ENCODE measurements at places on chromosomes 2 and 18.

DNA sequence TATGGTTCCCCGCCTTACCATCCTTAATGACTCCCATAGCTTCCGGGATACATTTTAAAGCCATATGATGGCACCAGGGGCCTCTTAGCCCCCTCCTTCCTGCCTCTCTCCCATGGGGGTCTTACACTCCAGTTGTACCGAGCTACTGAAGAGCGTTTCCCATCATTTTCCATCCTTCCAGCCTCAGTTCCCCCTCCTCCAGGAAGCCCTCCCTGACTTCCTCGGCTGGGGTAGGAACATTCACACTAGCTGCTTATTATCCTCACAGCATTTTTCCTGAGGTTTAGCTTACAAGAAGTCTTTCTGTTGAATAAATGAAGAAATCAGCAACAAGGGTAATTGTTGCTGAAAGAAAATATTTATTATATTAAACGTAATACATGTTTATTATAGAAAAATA is 41.1 kb downstream of the LRRFIP1 start:
- DNase-seq = no peak

- DNase-seq = no peak
These were observed 22.7 kb downstream of the HNMT start for GRCh38 chr2:137987011-137987410.

DNA sequence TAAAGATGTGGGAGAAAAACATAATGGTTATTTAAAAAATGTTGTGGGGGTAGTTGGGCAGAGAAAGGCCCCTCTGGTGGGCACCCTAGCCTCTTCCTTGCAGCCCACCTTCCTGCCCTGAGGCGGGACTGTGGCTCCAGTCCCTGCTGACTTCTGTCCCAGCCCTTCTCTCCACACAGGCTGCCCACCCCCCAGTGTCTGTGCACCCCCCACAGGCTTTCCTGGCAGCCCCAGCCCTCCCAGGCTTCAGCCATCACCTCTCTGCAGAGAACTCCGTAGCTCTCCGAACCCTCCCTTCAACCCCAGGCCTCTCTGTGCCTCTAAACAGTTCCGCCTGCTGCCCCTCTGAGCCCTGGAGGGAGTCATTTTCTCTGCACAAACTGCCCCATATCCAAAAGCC is 75.4 kb downstream of the DYSF start:
- DNase-seq = no peak

- no peak for DNase-seq
These were observed 85.2 kb downstream of the NOL10 start for GRCh38 chr2:10604604-10605003.

DNA sequence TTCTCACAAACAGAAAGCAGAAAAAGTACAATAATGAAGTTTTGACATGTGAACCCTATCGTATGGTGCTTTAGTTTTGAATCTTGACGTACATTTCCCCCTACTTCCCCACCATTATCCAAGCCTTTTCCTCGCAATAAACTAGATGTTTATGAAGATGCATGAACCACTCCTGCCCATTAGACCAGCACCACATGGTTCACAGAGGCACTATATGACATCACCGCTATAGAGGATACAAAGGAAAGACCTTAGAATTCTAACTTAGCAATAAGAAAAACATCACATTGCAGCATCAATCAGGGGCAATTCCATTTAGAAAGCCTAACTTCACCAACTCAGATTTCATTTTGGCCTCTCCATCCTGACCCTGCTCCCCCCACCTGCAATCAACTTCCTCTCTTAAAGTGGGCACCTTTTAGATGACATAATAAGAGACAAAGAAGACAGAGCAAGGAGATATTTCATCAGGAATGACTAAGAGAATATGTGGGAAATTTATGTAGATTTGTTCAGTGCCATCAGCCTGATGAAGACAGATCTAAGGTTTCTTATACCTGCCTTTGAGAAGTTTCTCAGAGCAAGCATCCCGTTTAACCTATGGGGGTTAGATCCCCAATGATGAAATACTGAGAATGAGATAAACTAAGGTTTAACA is 124.9 kb downstream of the PIGN start:
- no peak for DNase-seq
